ENCODE measurements at places on chromosomes 1 and 21.

GRCh38 chr1:203121186-203122015 is 6.1 kb upstream of the ADORA1 start:
- DNase-seq = no peak

GRCh38 chr1:4171480-4172450 is 271.7 kb upstream of the C1orf174 start:
- no peak for DNase-seq

GRCh38 chr1:31423418-31423947 is 10.5 kb downstream of the SERINC2 start:
- no peak for DNase-seq

DNA sequence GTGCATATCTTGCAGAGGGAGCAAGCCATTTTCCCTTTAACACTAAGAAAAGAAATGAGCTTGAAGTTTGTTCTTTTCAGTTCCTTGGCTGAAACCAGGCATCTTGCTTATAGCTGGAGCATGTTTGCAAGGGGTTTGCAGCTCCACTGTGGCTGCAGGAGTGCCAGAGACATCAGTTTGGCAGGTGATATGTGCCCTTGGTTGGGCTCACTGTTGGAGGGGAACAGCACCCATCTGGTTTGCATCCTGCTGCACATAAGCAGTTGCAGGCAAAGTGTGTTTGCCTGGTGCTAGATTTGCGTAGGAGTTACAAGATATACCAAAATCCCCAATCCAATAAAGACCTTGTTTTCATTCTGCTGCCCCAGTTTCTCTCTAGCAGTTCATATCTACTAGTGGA is 47.8 kb upstream of the IKBKE start:
- DNase-seq = no peak

DNA sequence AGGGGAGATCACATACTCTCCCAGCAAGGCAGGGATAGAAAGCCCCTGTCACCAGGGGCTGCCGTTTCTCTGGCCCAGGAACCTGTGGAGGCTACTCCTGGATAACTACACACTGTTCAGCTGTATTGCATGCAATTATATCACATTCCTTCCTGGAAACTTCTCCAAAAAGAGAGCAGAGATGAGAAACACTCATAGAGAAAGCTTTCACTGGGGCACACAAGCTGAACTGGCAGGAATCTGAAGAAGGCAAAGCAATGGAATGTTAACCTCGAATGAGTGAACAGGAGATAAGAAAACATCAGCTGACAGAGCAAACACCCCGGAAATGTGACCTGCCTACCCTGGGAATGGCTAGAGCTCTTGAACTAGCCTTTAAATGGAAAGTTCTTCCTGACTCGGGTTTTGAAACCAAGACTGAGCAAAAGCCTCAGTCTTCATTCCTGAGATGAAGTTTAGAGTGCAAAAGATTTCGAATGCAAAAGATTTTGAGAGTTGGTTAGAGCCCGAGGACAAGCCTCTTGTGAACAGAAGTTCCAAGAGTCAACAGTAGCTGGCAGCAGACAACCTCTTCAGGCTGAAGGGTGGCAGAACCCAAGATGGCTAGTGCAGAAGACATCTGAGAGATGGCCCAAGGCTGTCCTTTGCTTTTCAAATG is 32.3 kb downstream of the CCN1 start:
- DNase-seq = no peak

DNA sequence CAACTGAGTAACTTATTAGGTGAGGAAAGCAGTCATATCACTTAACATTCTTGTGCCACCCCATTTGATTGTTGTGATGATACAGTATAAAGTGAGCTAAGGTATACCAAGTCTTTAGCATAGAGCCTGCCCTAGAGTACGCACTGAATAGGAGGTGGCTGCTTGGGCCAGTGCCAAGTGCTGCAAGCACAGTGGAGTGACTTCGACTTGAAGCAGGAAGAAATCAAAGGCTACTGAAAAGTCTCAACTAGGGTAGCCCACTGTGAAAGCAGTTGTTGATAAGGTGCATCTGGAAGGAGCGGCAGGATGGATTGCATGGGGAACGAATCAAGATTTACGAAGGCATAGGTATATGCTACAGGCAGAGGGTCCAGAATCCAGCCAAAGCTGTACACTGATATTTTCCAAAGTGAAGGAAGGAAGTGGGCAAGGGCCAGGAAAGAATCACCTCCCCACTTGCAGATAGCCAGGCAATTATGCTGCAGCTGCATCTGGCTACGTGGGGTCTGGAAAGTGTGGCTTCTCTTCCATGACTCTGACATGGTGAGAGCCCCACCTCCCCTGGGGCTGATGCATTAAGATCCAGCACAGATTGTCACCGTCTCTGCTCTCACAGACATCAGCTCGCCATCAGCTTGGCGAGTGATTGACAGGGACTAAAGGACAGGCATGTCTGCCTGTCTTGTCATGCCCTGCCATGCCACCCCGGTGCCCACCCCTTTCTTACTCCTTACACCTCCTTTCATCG is 287.0 kb upstream of the PLXNA2 start:
- no peak for DNase-seq

DNA sequence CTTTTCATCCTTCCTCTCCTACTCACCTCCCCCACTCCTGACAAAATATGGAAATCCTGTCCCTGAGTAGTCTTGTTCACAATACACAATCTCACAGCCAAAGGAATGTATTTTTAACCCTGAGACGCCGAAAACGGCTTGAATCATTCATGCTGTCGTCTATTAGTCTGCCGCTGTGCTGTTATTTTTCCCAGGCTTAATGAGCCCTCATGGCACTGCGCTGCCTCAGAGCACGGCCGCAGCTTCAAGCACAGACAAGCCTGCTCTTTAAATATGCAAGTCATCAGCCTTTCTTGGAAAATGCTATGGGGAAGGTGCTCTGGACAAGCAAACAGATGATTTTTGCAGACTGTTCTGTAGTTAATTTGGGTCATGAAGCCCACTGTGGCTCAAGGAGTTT is 302.7 kb downstream of the DISC1 start:
- DNase-seq = no peak

- DNase-seq = no peak
Observed at GRCh38 chr1:30044656-30045144, 678.7 kb downstream of the MATN1 start.

GRCh38 chr1:69271587-69272125 is 296.1 kb upstream of the LRRC7 start:
- no peak for DNase-seq

DNA sequence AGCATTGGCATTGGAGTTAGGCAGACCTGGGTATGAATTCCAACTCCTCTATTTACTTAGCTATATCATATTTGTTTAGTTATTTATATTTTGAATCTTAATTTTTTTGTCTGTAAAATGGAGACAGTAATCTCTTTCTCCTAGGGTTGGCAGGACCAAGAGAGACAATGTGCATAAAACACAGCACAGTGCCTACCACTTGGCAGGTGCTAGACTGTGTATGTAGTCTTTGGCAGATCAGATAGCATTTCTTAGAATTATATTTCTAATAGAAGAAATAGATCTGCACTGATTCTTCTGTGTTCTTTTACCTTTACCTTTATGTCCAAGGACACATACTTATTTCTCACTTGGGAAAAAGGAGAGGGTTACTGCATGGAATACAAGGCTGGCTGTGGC is 177.2 kb downstream of the GIPC2 start:
- no peak for DNase-seq

DNA sequence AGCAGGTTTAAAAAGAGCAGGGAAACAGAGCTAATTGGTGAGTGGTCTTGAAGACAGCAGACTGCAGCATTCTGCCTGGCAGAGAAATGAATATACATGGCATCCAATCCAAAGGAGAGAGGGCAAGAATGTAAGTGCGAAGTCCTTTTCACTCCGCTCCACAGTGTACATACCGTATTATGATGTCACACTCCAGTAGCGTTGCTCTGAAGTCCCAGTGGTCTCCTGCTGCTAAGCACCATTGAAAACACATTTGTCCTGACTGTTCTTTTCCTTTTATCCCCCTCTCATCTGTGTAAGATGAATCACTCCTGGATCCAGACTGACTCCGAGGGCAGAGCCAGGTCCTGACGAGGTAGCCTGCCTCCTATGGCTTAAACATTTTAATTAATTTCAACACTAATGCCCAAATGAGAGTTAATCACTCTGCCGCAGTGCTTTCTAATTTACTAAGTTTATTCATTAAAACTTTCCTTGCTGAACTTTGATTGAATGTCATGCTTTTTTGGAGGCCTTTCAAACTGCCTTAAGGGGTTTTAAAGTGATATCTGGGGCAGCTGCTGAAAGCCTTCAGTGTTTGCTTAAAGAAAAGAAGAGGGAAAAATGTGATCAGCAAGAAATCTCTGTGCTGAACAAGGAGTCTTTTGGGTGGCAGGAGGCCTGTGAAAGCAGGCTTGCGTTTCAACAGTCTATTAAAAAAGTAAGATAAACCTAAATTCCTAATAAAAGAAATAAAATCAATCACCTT is 227.2 kb downstream of the ATG4C start:
- no peak for DNase-seq

DNA sequence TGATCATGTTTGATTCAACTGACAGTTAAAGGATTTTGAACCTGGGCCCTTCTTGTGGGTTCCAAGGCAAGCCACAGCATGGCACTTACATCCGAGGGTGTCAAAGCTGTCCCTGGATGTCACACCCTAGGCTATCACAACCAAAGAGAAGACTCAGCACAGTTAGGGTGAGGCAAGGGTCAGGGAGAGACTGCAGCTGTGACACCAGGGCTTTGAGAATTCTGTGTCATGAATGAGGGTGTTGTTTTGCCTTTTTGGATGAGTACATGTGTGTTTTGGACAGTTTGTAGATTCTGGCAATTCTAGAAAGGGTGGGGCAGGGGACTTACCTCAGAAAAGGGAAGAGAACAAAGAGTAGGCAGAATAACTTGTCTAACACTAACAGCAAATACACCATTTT is 37.8 kb upstream of the ZNF326 start:
- no peak for DNase-seq

DNA sequence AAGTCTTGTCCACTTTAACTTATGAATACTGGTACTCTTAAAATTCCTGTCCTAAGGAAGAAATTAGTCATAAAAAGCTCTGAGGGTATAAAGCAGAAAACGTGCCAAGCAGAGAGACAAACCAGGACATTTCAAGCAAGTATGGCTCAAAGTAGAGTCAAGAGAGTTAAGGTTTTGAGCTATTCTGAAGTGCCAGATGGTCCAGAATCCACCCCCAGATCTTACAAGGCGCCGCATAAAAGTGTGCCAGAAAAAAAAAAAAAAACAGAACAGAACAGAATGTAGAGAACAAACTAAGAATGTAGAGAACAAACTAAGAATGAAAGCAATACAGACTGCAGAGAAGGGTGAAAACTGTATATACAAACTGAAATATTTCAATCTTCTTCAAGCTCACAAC is 12.5 kb downstream of the EPS15 start:
- DNase-seq = no peak
